ENCODE measurements at places on chromosomes 7 and 10. TPM values are rescaled to one million over a fixed set of nuclear protein-coding genes. Genes with fewer than 3 reads are reported as not detected.

DNA sequence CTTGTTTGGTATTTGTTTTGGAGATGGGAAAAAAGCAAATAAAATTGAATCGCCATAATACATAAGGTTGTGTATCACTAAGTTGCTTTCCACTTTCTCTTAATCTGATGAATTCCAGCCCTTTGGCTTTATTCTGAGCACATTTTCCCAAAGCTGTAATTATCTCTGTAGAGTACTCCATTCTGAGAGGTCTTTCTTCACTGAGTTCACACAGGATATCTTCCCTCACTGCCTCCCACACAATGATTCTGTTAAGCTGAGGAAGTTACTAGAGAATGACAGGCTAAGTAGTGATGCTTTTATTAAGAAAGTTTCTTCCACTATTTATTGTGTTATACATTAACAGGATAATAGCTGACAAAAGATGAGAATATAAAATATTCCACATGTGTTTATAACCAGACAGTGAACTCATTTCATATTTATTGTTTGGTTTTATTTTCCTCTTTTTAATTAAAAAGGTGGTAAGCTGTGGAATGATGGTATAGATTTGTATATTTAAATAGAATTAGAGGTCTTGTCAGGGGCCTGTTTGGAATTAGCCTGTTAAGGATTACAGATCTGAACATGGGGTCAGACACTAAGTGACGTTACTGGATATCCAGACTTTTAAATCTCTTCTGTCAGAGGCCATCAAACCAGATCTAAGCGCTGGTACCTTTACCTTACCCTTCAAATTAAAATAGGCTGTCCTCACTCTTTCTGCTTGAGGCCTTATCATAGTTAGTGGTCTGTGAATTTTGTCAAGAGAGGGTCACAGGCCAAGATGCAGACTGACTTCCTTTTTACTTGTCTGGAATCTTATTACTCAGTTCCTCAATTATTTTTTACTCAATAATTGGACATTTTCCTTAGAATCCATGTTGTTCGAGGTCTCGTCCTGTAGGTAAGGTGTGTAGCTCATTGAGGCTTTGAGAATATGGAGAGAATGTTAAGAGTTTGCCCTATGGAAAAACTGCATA lies 8.4 kb downstream of the PLXDC2 start:
- no peaks in the 10 kb centered on the region for H3K4me1 ChIP-seq
- H3K27ac ChIP-seq: no peak overlapping the region
- H3K36me3 ChIP-seq: no peaks in the 10 kb centered on the region

GRCh38 chr10:64306729-64307327 lies 785.6 kb downstream of the REEP3 start:
- H3K4me3 ChIP-seq: no peak overlapping the region
- no peak for DNase-seq
- no peaks in the 10 kb centered on the region for H3K36me3 ChIP-seq

DNA sequence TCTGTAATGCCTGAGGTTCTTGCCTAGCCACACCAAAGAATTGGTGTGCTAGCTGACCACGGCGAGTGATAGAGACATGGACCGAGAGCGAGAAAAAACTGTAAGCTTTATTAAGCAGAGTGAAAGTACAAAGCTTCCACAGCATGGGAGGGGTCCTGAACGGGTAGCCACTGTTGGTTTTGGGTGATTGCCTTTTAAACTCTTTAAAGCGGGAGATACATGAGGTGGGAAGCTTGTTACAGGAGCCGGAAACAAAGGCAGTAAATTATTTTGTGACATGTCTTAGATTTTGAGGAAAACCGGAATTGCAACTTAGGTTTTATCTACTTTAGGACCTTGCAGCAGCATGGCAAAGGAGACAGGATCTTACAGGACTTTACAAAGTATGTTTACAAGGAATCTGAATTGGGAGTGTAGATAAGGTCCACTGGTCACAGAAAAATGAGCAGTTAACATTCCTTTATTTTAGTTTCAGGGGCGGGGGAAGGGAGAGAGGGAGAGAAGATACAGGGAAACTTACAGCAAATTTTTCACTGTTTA lies 252.7 kb upstream of the MBL2 start:
- DNase-seq: no peak
- no peaks in the 10 kb centered on the region for H3K27me3 ChIP-seq
- no peak overlapping the region for H3K4me3 ChIP-seq
- H3K4me1 ChIP-seq: no peaks in the 10 kb centered on the region
- H3K36me3 ChIP-seq: no peaks in the 10 kb centered on the region
- H3K27ac ChIP-seq: no peak overlapping the region

GRCh38 chr10:22341190-22341925 lies 3.9 kb upstream of the SPAG6 start:
- H3K27me3 ChIP-seq: peaks cover 71% of the 10 kb centered on the region
- H3K4me3 ChIP-seq: peak overlapping the region; percentile 76
- H3K36me3 ChIP-seq: peaks cover 5% of the 10 kb centered on the region
- H3K4me1 ChIP-seq: peaks cover 28% of the 10 kb centered on the region
- H3K27ac ChIP-seq: peak overlapping the region; percentile 52

- no peaks in the 10 kb centered on the region for H3K36me3 ChIP-seq
- no peak overlapping the region for H3K27ac ChIP-seq
- no peak overlapping the region for H3K4me3 ChIP-seq
- H3K4me1 ChIP-seq: no peaks in the 10 kb centered on the region
Observed at GRCh38 chr10:49257154-49257553, 41.8 kb upstream of the C10orf71 start.

DNA sequence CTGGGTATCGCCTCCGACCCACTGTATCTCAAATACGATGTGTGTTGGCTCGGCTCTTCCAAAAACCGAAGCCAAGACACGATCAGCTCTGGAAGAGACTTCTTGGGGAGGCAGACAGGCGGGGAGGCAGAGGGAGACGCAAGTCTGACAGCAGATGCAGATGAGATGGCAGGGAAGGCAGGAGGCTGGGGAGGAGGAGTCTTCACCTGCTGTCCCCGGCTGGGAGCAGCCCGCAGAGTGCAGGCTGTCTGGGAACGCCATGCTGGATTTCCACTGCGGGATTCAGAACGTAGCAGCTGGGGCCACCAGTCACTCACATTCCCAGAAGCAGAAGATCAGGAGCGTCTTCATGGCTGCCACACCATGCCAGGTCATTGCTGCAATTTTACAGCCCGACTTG lies 29.4 kb downstream of the CTBP2 start:
- no peaks in the 10 kb centered on the region for H3K27me3 ChIP-seq
- H3K4me1 ChIP-seq: no peaks in the 10 kb centered on the region
- no peaks in the 10 kb centered on the region for H3K36me3 ChIP-seq
- no peak overlapping the region for H3K4me3 ChIP-seq
- no peak for DNase-seq

DNA sequence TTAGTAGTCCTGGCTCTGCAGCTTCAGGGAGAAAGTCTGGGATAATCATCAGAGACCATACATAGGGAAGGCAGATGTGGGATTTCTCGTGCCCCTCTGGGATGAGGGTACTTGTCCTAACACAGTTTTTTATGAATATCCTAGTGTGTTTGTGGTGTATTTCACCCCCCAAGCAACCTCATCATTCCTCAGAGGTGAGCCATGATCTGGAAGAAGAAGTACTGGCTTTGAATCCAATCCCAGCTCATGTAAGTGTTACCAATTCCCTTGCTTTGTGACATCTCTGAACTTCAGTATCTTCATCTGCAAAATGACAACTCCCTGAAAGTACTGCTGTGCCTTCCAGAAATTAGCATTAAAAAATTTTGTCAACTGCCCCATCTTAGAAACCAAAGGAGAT lies 347.5 kb upstream of the ZMIZ1 start:
- H3K27ac ChIP-seq: no peak overlapping the region
- no peak for DNase-seq
- no peaks in the 10 kb centered on the region for H3K36me3 ChIP-seq
- peaks cover 19% of the 10 kb centered on the region for H3K27me3 ChIP-seq
- peaks cover 3% of the 10 kb centered on the region for H3K4me1 ChIP-seq

- H3K36me3 ChIP-seq: peaks cover 55% of the 10 kb centered on the region
- H3K27ac ChIP-seq: peak overlapping the region; percentile 94
- H3K4me1 ChIP-seq: peaks cover 31% of the 10 kb centered on the region
- peak overlapping the region; percentile 45 for H3K4me3 ChIP-seq
Observed at GRCh38 chr10:12241810-12242529, 46.0 kb downstream of the CDC123 start.

DNA sequence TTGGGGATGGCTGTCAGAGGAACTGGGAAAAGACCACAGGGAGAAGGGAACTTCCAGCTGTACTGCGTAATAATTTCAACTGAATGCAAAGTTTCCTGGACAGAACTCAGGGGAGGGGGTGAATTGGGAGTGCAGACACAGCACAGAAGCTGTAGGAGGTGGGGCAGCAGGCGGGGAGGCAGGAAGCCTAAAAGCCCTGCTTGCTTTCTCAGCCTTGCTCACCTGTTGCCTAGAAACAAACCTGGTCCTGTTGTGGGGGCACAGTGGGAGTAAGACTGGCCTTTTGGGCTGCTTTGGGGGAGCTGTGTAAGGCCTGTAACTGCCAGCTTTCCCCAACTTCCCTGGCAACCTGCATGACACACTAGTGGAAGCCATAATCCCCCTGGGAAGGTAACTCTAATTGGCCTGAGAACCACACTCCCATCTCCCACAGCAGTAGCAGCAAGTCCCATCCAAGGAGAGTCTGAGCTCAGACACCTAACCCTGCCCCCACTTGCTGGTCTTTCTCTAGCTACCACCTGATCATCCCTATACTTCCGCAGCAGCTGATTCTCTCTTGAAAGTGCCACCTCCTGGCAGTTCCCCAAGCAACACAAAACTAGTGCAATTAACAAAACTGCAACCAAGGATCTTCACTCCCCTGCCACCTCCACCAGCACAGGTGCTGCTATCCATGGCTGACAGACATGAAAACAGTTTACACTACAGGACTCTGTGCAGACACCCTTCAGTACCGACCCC lies 1239.3 kb downstream of the SORCS1 start:
- no peak overlapping the region for H3K4me3 ChIP-seq
- no peaks in the 10 kb centered on the region for H3K36me3 ChIP-seq
- DNase-seq: no peak

Gene ADAM8
- 115 TPM for total RNA-seq

Gene NUTM2D
- 1.1 TPM for total RNA-seq

Data from activated CD8-positive, alpha-beta T cell treated with anti-CD3 and anti-CD28 coated beads for 36 hours (primary cell).